NB4 (cell line): ENCODE measurements at places on chromosomes 16 and 17.

DNA sequence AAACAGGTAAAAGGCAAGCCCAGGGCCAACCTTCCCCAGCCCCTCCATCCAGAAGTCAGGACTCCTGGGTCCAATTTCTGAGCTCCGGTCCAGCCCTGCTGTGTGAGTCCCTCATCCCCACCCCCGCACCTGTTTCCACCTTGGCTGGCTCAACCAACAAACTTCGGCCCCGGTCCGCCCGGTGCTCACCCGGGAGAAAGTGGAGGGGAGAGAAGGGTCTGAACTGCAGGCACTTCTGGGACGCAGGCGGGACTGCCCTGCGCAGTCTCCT is 541 bp downstream of the RHBDF2 start:
- no peak for DNase-seq

- no peak for DNase-seq
These were observed 9.0 kb upstream of the WSB1 start for GRCh38 chr17:27284811-27285415.

DNA sequence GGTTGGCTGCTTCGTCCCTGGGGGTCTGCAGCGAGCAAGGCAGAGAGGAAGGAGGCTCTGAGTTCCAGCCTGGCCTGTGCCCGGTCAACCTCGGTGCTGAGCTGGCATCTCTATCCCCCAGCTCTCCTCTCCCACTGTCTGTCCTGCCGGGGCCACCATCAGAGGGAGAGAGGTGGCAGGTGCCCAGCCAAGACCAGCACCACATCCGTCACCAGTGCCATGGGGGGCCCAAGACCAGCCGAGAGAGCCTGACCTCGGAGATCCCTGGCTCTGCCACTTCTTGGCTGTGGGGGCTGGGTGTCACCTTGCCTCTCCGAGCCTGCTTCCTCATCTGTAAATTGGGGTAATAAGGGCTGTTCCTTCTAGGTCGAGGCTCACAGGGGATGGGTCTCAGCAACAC is 560 bp upstream of the P2RX1 start:
- DNase-seq: peak; percentile 72

GRCh38 chr16:24999088-24999670 is 16.0 kb downstream of the ARHGAP17 start:
- no peak for DNase-seq

GRCh38 chr16:75264999-75265910 is 13.8 kb upstream of the BCAR1 start:
- no peak for DNase-seq

DNA sequence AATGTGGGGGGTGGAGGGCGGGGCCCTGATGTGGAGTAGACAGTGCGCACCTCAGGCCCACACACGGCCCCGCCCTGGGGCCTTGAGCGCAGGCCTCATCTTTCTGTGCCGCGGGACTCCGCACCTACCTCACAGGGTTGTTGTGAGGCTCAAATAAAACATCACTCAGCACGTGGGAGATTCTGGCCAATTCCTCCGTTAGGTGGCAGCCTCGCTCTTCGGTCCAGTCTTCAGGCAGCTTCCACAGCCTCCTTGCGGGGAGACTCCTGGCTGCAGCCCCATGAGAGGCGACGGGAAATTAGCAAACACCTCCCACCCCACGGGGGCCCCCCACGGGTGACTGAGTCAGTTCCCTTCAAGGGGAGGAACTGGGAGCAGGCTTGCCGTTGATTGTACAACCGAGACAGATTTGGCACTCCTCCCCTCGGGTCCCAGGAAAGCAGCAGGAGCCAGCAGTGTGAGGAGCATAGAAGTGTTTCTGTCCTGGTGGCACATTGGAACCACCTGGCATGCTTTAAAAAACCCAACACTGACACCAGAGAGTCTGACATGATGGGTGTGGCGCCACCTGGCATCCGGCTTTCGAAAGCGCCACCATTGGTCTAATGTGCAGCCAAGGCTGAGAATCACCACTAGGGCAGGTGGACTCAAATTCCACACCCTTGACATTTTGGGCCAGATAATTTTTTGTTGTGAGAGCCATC is 7.6 kb downstream of the MRM1 start:
- peak; percentile 58 for DNase-seq

GRCh38 chr16:87245511-87245910 is 71.7 kb downstream of the C16orf95 start:
- DNase-seq: no peak

GRCh38 chr17:59353106-59353854 is 21.8 kb downstream of the YPEL2 start:
- DNase-seq: no peak

- no peak for DNase-seq
These were observed 194.4 kb upstream of the TOX3 start for GRCh38 chr16:52741351-52741750.

GRCh38 chr16:3689731-3690130 is 27.6 kb downstream of the TRAP1 start:
- no peak for DNase-seq

DNA sequence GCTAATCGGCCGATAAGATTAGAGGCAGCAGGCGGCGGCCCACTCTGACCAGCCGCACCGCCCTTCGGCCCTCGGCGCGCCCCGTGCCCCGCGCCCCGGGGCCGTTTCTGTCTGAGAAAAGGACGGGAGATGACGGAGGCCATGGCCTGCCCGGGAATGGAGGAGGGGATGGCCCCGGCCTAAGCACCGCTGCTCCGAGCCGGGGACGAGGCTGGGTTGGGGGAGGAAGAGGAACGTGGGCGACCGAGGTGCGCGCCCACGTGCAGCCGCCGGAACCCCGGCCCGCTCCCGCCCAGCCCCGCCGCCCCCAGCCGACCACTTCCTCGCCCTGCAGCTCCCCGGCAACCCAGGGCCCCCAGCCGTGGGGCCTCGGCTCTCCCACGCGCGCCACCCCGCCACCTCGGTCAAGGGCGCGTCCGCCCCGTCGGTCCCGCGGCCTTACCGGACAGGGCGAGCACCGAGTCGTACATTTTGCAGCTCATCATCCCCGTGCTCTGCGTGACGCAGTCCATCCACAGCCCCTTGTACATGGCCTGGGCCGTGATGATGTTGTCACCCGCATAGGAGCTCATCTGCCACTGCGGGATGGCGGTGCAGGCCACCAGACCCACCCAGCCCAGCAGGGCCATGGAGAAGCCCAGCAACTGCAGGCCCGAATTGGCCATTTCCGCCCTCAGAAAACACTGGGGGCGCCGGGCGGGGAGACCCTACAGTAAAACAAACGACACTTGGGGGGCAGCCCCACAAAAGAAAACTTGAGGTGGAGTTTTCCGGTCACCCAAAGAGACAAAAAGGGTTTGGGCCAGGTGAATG is 693 bp downstream of the CLDN7 start:
- no peak for DNase-seq

GRCh38 chr17:49515196-49515770 is 20.2 kb downstream of the NGFR start:
- DNase-seq: peak; percentile 72

- no peak for DNase-seq
These were observed 220.6 kb downstream of the LGALS9B start for GRCh38 chr17:20246692-20247091.

DNA sequence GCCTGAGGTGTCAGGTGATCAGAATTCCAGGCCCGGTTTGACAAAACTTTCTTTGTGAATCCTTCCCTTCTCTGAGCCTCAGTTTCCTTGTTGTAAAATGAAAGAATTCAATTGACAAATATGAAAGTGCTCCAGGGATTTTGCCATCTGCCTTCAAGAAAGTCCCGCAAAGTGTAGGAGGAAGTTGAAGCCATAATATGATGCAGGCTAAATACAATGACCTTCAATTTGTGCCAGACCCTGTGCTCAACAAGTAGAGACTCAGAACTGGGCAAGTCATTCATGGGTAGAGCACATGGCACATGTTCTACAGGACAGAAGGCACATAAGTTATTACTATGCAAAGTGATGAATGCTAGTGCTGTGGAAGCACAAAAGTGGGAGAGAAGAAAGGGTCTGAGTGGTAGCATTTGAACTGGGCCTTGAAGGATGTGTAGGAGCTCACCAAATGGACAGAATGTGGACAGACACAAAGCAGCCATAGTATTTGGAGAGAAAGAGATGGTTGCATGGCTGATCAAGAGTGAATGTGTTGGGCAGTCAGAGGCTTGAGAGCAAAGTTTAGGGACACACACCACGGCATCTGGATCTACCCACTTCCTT is 2.4 kb upstream of the SCIMP start:
- no peak for DNase-seq

DNA sequence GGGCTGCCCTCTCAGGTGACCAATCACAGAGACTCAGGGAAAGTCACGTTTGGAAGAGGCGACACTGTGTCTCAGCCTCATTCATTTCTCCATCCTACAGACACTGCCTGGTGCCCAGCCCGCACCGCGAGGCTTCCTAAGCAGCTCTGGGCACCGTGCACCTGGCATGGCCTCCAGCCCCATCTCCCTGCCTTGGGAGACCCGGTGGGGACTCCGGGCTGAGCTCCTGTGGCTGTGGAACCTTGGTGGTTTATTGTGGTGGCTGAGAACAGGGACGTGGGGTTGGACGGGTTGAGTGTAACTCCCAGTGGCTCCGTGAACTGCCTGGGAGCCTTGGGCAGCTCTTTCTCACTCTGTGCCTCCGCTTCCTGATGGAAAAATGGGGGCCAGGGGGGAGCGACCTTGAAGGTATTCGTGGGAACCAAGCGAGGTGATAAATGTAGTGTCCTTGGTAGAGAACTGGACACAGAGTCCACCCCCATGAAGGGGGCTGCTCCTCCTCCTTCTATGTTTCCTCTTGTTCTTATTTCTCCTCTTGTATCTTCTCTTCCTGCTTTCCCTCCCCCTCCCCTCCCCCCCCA is 215.4 kb downstream of the SEC14L1 start:
- DNase-seq: no peak
